ENCODE measurements at places on chromosomes 6 and 20.

DNA sequence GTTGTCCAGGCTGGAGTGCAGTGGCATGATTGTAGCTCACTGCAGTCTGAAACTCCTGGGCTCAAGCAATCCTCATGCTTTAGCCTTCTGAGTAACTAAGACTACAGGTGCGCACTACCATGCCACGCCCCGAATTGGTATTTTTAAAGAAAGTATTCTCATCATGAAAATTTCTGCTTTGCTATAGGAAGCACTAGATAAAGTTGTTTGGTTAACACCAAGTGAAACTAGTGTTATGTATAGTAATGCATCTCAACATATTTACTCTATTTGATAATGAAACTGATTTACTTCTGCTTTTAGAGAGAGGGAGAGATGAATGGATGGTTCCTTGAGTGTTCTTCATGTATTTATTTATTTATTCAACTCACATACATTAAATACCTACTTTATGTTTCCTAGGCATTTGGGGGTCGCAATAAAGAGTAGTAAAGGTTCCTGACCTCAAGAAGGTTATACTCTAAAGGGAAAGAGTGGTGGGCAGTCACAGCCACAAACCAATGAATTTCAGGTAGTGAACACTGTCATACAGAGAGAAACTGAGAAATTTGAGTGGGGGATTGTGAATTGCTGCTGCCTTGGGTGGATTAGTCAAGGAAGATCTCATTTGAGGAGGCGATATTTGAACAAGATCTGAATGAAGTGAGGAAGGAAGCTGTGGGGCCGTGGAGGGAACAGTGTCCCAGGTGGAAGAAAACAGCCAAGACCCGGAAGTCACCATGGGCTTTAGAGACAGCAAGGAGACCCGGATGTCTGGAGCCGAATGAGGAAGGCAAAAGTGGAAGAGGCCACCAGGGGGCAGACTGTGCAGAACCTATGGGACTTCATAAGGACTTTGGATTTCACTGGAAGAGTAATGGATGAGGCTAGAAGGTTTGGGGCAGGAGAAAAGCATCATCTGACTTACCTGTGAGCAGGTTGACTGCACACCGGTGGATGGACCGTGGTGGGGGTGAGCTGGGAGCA is 185.6 kb downstream of the TSHZ2 start:
- DNase-seq, result peak; percentile 23

GRCh38 chr6:133062077-133062476 is 179.1 kb upstream of the EYA4 start:
- DNase-seq, result peak; percentile 16

GRCh38 chr6:44800171-44800783 is 412.8 kb downstream of the CDC5L start:
- DNase-seq, result peak; percentile 71

DNA sequence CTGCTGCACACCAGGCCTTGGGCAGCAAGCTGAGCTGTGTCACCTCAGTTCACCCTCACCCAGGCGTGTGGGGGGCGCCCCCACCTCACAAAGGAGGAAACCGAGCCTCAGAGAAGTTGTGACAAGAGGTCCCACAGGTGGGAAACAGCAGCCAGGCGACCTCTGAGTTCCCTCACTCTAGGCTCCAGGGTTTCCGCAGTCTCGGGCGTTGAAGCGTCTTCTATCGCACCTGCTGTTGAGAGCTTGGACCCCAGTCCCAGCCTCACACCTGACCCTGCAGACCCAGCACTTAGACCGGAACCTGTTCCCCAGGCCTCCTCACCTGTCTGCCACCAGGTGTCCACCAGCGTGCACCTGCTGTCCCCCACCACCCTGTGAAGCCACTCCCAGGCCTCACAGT is 22.3 kb upstream of the APMAP start:
- no peak for DNase-seq

GRCh38 chr20:57326667-57327455 is 2.7 kb upstream of the SPO11 start:
- no peak for DNase-seq

DNA sequence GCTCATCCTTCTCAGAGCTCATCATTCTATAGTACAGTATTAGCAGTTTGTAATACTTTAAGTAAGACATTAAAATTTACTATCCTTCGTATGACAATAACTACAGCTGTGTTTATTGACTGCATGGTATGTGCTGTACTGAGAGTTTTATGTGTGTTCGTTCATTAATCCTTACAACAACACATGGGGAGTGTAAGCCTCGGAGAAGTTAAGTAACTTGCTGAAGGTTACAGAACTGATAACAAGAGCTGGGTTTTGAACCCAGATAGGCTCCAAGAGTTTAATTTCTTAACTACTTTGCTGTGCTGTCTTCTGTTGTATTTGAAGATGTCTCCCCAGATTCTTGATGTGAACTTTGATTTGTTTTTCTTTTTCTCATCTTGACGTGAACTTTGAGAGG is 23.7 kb downstream of the BRPF3 start:
- no peak for DNase-seq
